ENCODE measurements at places on chromosomes 11 and 22. TPM values are rescaled to one million over a fixed set of nuclear protein-coding genes. Genes with fewer than 3 reads are reported as not detected.
A peak's percentile ranks its signal among the peaks of the same experiment; 100 is the strongest.

- H3K36me3 ChIP-seq = no peaks in the 10 kb centered on the region
- peaks cover 3% of the 10 kb centered on the region for H3K4me1 ChIP-seq
- no peaks in the 10 kb centered on the region for H3K27me3 ChIP-seq
- no peak overlapping the region for H3K27ac ChIP-seq
- H3K4me3 ChIP-seq = no peak overlapping the region
Measured at GRCh38 chr11:75633409-75634066, 35.3 kb downstream of the MAP6 start.

DNA sequence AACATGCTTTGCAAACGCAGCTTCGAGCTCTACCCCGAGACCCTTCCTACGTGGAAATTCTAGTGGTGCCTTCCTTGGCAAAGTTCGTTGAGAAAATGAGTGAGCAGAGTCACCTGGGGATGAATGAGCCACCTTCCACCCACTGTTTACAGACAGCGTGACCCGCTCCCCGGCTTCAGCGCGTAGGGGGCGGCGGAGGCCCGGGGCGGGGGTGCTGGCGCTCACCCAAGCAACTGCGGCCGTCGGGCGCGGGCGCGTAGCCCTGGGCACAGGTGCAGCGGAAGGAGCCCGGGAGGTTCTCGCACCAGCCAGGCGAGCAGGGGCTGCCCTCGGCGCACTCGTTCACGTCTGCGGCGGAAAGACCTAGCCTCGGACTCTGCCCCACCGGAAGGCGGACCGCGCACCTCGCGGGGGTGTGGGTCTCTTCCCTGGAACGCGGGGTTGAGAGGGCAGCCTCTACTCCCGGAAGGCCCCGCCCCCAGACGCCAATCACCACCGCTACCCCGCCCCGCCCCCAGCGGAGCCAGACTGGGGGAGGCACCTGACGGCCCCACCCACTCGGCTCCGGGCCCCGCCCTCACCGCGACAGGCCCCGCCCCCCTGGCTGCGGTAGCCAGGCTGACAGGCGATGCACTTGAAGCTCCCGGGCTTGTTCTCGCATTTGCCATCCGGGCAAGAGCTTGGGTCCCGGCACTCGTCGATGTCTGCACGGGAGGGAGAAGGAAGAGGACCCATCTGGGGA, 11.8 kb downstream of the LTBP3 start:
- DNase-seq = peak; percentile 93
- H3K27me3 ChIP-seq = no peaks in the 10 kb centered on the region
- peaks cover 21% of the 10 kb centered on the region for H3K4me1 ChIP-seq
- no peaks in the 10 kb centered on the region for H3K36me3 ChIP-seq
- no peak overlapping the region for H3K27ac ChIP-seq
- peak overlapping the region; percentile 65 for H3K4me3 ChIP-seq

DNA sequence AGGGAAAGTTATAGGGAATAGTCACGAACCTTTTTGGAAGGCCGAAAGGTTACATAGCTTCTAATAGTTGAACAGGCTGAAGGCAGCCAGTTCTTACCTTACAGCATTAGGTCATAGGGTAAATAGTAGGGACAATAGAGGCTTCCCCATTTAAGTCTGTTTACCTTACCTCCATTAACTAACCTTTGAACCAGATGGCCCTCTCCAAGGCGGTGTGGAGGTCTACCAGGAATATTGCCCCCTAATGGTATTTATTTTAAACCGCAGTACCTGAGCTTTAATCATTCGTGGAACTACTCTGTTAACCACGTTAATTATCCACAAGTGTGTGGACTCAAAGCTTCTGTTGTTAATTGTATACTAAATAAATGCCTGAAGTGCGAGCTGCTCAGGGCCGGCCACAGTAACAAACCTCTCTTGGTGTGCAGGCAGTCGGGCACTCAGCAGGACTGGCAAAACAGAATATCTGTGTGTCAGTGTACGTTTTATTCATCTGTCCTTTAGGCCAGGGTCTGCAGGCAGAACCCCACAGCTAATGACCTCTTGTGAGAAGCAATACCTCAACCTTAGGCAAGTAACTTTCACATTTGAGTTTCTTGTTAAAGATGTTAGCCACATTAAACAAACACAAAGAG, 81.7 kb downstream of the PRCP start:
- no peaks in the 10 kb centered on the region for H3K36me3 ChIP-seq
- H3K4me3 ChIP-seq = no peak overlapping the region
- H3K27ac ChIP-seq = no peak overlapping the region
- no peaks in the 10 kb centered on the region for H3K27me3 ChIP-seq
- DNase-seq = no peak
- no peaks in the 10 kb centered on the region for H3K4me1 ChIP-seq

- no peaks in the 10 kb centered on the region for H3K27me3 ChIP-seq
- H3K4me1 ChIP-seq = peaks cover 7% of the 10 kb centered on the region
- no peak overlapping the region for H3K4me3 ChIP-seq
- peaks cover 31% of the 10 kb centered on the region for H3K36me3 ChIP-seq
Measured at GRCh38 chr11:45961751-45962240, 39.3 kb downstream of the LARGE2 start.

DNA sequence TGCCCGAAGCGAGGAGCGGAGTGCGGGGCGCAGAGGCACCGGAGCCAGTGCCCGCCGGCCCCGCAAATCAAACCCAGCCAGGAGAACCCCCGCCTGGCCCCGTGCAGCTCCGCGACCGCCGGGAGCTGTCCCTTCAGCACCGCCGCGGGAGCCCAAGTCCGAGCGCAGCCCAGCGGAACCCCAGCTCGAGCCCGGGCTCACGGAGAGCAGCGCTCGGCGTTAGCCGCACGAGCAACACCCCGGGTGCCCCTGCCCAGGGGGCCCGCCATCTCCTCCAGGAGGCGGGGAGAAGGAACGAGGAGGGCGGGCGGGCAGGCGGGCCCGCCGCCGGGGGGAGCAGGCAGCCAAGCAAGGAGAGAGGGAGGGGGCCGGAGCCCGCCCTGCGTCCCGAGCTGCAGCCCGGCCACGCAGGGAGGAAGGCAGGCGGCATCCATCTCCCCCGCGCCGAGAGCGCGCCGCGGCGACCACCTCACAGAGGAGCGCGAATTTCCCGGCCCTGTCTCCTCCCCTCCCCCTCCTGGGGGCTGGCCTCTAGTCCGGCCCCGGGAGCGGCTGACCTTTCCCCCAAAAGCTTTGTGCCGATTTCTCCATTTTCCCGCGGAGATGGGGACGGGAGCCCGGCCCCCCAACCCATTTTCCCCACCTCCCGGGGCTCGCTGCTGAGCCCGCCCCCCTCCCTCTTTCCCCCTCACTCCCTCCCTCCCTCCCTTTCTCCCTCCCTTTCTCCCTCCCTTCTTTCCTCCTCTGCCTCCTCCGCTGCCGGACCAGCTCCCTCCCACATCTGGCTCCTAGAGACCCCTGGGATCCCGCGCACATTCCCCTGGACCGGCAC, 621 bp downstream of the KCNC1 start:
- no peaks in the 10 kb centered on the region for H3K27me3 ChIP-seq
- DNase-seq = peak; percentile 67
- H3K4me1 ChIP-seq = no peaks in the 10 kb centered on the region
- no peak overlapping the region for H3K4me3 ChIP-seq
- H3K27ac ChIP-seq = no peak overlapping the region

- H3K4me3 ChIP-seq = no peak overlapping the region
- no peak overlapping the region for H3K27ac ChIP-seq
- DNase-seq = no peak
- H3K4me1 ChIP-seq = no peaks in the 10 kb centered on the region
Measured at GRCh38 chr11:40328890-40329614, 1130.4 kb downstream of the LRRC4C start.

- no peaks in the 10 kb centered on the region for H3K36me3 ChIP-seq
- H3K4me3 ChIP-seq = no peak overlapping the region
- no peak overlapping the region for H3K27ac ChIP-seq
- H3K4me1 ChIP-seq = no peaks in the 10 kb centered on the region
- no peaks in the 10 kb centered on the region for H3K27me3 ChIP-seq
Measured at GRCh38 chr22:45991098-45991497, 14.1 kb upstream of the WNT7B start.

DNA sequence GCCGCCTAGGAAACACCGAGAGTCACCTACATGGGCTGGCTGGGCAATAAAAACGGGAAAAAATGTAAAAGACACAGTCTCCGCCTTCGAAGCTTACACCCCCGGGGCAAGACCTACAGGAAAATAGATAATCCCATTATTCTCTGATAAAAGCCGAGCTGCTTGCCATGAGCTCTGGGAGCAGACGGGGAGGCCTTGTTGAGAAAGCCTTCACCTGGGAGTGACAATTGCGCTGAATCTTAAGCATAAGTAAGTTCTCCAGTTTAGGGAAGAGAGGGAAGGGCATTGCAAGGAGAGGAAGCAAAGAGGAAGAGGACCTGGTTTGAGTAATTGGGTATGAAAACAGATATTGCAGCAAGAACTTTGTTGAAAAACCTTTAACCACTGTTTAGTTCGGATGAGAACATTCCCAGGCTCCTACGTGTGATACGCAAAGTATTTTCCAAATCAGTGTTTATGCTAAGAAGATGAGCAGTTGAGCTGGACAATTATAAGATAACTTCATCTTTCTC, 813 bp upstream of the BTBD10 start:
- no peak for DNase-seq
- H3K27me3 ChIP-seq = no peaks in the 10 kb centered on the region
- peaks cover 31% of the 10 kb centered on the region for H3K4me1 ChIP-seq
- peaks cover 6% of the 10 kb centered on the region for H3K36me3 ChIP-seq

DNA sequence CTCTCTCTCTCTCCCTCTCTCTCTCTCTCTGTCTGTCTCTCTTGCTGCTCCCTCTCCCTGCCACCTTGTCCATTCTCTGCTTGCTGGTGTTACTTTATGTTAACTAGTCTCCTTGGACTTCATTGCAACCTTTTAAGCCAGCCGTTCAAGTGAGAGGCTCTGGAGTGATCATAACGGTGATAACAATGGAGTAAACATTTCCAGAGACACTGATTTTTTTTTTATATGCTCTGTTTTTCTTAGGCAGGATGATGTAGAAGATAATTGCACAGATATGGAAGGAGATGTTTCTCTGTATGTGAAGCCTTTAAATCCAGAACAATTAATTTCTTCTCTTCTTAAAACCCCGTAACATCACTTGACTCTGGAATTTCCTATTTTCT, 287.7 kb downstream of the TMEM135 start:
- H3K27me3 ChIP-seq = no peaks in the 10 kb centered on the region
- peaks cover 95% of the 10 kb centered on the region for H3K36me3 ChIP-seq
- no peak overlapping the region for H3K4me3 ChIP-seq
- DNase-seq = no peak
- peak overlapping the region; percentile 49 for H3K27ac ChIP-seq
- peaks cover 31% of the 10 kb centered on the region for H3K4me1 ChIP-seq

CDC42EP2 gene
- total RNA-seq = 0.43 TPM

TYR gene
- total RNA-seq = not detected

CARD18 gene
- total RNA-seq = not detected

OR51B2 gene
- total RNA-seq = not detected

MB gene
- not detected for total RNA-seq

TRMT112 gene
- total RNA-seq = 363 TPM

RIMBP3C gene
- 0.65 TPM for total RNA-seq

NRXN2 gene
- 0.83 TPM for total RNA-seq

PGA5 gene
- not detected for total RNA-seq
